ENCODE measurements at places on chromosomes 12 and 14.

DNA sequence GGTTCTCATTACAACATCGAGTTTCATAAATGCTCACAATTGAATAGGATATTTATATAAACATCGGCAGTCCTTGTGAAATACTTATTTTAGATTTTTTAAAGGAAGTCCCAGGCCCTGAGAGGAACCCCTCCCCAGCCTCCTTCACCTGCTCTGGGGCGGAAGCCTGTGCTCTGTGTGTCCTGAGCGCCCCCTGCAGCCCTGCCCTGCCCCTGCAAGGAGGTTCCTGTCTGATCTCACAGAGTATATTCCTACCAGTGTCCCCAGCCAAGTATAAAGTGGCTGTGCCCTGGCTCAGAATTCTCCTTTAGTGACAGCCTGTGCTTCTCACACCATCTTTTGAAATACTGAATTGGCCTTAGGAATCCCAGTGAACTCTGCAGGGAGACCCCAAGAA is 659.5 kb downstream of the TMEM121 start:
- DNase-seq, result no peak

- DNase-seq, result no peak
Observed at GRCh38 chr12:49877066-49877465, 26.6 kb downstream of the FAIM2 start.

- no peak for DNase-seq
Observed at GRCh38 chr12:109476807-109477184, 304 bp downstream of the KCTD10 start.

DNA sequence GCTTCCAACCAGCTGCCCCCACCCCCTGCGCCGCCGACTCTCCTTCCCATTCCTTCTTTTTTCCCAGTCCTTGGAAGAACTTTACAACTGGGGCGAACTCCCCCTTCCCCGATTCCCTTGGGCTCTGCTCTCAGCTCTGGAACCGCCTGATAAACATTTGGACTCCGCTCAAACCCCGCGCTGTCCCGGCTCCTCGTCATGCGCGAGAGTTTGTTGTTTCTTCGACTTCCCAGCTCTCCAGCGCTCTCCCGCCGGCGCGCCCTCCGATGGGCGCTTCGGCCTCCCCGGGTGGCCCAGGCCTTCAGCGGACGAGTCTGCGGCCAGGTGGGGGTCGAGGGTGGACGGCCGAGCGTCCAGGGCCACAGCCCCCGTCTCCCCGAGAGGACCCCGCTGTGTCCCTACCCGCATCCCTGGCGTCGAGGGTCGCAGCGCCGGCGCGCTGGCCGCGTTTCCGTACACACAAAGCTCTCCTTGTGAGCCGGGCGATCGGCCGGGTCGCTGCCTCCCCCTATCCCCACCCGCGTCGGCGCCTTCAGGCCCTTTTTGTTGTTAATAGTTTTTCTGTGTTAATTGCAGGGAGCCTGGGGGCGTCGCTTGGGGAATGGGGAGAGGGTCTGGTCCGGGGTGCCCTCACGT is 847 bp downstream of the MMP14 start:
- DNase-seq, result peak; percentile 41

DNA sequence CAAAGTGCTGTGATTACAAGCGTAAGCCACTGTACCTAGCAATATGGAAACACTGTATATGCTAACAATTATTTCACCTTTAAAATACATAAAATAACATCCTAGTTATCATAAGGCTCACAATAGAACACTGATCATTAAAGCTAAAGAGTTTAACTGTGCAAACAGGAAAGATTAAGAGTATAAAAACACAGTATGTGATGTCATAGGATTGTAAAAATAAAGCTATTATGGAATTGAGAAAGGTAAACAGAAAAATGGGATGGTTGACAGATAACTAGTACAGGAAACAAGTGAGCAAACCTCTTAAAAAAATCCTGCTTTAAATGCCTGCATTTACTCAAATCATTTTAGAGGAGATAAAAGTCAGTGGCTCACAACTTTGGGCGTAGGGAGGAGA is 10.8 kb upstream of the IPO8 start:
- DNase-seq, result no peak

- no peak for DNase-seq
Observed at GRCh38 chr14:60250257-60251035, 1.4 kb downstream of the PPM1A start.

- DNase-seq, result no peak
Observed at GRCh38 chr14:60760209-60760608, 25.6 kb downstream of the MNAT1 start.

- DNase-seq, result no peak
Observed at GRCh38 chr12:123077298-123078119, 73.4 kb downstream of the PITPNM2 start.

- DNase-seq, result no peak
Observed at GRCh38 chr14:22540811-22541360, 48.1 kb downstream of the DAD1 start.

DNA sequence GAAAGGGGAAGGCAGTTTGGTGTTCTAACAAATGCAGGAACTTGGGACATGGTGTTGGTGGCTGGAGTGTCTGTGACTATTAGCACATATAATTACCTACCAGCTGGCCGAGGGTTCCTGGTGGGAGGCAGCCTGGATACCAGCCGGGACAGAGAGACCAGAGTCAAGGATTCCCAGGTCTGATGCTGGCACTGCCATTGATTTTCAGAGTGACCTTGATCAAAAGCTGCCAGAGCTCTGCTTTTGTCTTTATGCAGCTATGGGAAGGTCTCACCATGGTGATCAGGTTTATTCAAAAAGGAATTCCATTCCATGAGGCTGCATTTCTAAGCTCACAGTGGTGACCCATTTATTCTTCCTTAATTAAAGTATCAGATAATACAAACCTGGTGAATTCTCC is 101.0 kb upstream of the PWP1 start:
- no peak for DNase-seq

- no peak for DNase-seq
Observed at GRCh38 chr12:77339610-77340009, 274.2 kb upstream of the E2F7 start.

DNA sequence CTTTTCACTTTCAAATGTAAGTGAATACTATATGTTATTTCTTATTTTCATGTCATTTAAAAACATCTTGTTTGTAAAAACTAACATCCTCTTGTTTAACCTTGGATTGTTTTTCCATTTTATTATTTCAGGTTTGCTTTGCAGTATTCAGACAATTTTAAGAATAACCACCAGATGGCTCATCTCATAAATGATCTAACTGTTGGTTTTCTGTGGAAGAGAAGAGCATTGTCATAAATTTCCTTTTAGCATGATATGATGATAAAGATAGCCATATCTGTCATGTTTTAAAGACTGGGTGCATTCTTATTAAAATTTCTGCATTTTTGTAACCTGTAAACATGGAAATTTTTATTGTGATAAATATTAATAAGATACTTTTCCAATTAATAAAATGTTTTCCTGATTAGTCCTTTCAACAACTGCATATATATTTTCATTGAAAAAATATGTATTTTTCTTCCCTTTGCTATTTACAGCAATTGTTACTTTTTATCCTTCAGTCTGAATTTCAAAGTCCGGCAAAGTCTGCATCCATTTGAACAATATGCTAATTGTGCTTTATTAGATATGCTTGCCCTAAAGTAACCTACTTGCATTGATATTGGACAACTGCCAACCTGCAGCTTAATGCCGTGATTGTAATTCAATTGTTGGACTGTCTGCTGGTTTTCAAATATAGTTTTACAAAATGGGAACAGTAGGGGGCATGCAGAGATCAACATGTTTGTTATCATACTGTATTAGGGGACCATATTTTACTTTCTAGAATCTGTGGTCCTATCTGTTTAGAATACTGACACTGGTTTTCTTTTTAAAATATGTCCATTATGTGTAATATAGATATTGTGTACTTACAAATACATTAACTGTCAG is 163.4 kb downstream of the GARIN6 start:
- no peak for DNase-seq

DNA sequence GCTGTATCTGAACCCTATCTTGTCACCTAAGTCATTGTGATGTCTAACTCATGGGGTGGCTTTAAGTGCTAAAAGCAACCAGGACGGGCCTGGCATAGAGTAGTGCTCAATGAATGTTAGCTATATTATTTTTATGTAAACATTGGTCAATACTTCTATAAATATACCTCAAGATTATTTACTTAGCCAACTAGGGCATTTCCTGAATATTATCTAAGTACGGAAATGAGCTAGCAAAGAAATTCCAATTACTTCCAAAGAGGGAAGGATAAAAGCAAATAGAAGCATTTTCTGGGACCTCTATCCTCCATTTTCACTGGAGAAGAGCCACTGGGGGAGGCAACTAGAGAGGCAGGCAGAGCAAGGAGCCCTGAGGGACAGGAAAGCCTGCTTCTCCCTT is 20.6 kb downstream of the CCDC92 start:
- DNase-seq, result no peak

DNA sequence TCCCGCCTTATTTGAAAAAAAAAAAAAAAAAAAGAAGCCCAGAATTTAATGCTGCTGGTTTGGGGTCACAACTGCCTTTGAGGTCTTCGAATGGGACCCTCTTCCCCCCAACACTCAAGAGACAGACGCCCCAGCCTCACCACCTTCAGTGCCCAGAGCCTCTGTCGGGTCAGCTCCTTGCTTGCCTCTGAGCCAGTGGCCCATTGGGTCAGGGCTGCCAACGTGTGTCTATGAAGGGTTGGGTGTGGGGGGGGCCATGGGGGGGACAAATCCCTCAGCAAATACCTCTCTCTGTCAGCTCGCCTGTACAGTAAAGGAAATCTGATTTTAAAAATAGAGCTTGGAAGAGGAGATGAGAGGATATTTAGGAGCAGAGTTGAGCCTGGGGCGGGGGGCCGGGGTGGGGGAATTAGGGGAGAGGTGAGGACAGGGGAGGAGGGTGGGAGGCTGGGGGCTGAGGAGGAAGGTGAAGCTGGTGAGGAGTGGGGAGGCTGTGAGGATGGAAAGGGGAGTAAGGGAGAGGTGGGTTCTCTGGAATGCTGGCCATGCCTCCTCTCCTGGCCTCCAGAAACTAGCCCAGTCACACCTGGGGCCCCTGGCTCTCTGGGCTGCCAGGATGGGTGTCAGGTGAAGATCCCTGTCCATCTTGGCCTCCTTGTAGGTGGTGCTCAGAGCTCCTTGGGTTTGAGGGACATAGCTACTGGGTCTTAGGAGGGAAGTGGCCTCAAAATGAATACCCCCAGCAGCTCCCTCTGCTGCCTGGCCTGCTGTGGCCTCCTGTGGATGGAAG is 13.3 kb downstream of the RTL1 start:
- DNase-seq, result no peak

DNA sequence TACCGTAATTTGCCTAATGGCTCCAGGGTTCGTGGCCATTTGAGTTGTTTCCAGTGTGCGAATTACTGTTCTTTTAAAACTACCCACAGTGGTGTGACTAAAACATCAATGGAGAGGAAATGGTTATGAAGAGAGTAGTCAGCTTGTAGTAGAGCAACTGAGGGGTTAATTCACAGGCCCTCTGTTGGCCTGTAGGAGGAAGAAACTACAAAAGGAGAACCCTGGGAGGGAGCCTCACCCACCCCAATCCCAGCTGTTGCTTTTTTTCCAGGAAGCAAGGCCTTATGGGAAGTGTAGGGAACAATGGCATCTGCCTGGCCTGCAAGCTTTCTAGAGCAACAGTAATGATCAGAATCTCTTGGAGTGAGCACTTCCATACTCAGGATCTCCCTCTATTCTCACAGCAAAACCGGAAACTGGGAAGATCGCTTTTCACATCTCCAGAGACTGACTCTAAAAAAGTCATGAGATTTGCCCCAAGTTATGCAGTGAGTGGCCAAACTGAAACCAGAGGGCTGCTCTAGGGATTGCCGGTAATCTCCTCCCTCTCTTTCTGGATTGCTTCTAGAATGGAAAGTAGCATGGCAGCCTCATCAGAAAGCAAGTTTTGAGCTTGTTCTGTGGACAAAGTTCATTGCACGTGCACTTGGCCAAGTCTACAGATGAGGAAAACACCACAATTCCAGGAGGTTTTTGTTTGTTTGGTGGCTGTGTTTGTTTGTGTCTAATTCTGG is 125.3 kb upstream of the PWP1 start:
- no peak for DNase-seq

DNA sequence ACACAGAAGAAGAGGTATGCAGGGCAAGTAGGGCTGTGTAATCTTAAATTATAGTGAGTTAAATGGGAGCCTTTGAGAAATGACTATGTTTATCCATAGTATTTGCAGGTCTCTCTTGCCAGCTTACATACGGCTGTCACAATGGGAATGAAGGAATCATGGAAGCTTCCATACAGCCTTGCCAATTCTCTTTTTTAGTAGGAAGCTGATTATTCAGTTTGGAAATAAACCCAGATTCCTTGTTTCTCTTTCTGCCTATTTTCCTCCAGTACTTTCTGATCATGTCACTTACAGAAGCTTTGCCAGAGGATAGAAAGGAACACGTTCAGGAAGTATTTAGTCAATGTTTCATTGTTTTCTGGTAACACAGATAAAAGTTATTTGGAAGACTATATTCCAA is 217.4 kb upstream of the DIO2 start:
- no peak for DNase-seq

- DNase-seq, result no peak
Observed at GRCh38 chr14:24364841-24365240, 3.1 kb upstream of the NFATC4 start.

DNA sequence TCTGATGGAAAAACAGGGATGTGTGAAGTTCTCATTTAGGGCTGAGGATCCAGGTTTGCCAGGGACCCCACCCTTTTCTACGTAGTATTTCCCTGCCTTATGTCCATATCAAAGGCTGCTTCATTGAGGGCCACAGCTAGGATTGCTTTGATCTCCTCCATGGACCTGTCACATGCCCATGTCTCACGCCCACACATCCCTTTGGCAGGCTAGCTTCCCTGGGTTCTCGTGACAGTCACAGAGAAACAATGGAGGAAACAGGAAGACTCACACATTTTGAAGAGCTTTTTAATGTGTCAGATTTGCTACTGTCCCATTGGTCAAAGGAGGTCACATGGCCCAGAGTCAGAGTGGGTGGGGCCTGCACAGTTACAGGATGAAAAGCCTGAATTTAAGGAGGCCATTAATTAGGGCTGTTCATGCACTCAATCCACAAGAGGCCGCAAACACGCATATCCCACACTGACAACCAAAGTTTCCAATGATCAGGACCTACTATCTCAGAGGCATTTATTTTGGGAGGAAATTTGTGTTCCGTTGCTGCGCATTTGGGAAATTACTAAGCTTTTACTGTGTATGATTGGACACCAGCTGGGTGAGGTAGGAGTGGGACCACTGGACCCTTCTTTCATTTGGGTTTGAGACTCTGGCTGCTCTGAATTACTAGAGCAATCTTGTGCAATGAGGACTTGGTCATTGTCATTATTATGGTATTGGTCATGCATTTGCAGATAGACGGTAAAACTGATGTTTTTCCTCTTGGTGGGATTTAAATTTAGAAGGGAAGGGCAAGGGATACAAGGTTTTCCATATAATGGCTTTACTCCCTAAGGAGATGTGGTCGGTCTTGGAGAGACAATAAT is 266.2 kb downstream of the KTN1 start:
- DNase-seq, result no peak

GRCh38 chr12:66268562-66268961 is 33.7 kb upstream of the HELB start:
- DNase-seq, result no peak

GRCh38 chr14:86933958-86934595 is 1058.9 kb downstream of the GALC start:
- DNase-seq, result no peak

- no peak for DNase-seq
Observed at GRCh38 chr12:116094475-116094874, 183.0 kb downstream of the MED13L start.
